GM23338 (cell line): ENCODE measurements at places on chromosomes 5 and 9. TPM values are rescaled to one million over a fixed set of nuclear protein-coding genes. Genes with fewer than 3 reads are reported as not detected.
A peak's percentile ranks its signal among the peaks of the same experiment; 100 is the strongest.

DNA sequence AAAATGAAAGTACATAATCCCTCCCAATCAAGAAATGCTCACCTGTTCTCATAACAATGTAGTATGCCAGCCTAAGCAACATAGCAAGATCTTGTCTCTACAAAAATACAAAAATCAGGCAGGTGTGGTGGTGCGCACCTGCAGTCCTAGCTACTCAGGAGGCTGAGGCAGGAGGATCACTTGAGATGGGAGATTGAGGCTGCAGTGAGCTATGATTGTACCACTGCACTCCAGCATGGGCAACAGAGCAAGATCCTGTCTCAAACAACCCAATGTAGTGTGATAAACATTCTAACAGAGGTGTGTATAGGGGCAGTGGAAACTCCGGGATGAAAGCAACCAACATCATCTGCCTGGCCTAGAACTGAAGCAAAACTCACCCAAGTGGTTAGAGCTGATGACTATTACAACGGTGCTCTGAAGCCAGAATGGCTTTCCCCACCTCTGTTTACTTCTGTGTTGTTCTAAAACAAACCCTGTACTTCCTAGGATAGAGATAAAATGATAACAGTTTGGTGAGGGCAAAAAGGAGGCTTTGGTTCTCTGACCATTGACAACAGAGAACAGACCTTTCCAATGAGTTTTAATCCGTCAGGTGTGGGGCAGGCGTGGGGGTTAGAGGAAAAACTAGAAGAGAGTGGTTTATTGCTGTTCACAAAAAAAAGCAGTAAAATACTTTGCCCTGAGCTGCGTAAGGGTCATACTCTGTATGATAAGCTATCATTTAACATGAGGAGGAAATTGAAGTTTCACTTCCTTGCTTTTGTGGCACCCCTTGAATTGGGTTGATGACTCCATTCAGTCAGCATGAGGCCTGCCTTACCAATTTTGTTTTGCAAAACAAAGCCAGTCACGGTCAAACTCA lies 18.9 kb downstream of the WNT8A start:
- H3K4me3 ChIP-seq, result peak overlapping the region; percentile 13; the same call in 1 of the 2 replicates
- peaks cover 18% of the 10 kb centered on the region for H3K4me1 ChIP-seq
- no peak overlapping the region for H3K27ac ChIP-seq
- no peaks in the 10 kb centered on the region for H3K36me3 ChIP-seq
- H3K27me3 ChIP-seq, result peaks cover 61% of the 10 kb centered on the region
- no peak for DNase-seq

DNA sequence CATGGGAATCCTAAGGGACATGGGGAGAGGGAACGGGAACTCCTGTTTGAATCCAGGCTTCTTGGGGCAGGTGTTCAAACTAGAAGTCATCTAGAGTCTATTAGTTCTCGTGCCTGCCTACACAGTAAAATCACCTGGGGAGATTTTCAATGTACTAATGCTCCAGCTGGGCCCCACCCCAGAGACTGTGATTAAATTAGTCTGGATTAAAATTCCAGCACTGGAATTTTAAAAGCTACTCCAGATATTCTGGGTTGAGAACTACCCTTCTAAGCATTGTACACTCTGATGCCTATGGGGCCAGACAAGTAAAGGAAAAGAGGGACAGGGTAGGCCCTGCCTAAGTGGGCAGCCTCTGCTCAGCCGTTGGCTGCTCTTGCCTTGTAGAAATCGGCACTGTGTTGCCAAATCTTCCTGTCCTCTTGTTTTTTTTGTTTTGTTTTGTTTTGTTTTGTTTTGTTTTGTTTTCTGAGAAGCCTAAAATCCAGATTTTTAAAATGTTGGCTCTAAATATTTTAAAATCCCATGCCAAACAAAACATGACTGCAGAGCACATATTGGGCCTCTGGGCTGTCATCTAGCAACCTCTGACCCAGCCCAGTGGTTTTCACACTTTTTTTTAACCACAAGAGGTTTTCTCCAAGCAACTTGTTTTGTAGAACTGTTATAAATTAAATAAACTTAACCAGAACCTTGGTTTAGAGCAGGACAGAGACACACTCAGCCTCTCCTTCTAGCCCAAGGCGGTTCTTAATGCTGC lies 29.0 kb downstream of the ADRB2 start:
- no peaks in the 10 kb centered on the region for H3K27me3 ChIP-seq
- H3K36me3 ChIP-seq, result no peaks in the 10 kb centered on the region
- no peak overlapping the region for H3K27ac ChIP-seq
- DNase-seq, result no peak
- H3K4me3 ChIP-seq, result no peak overlapping the region
- no peaks in the 10 kb centered on the region for H3K4me1 ChIP-seq

- peaks cover 22% of the 10 kb centered on the region for H3K4me1 ChIP-seq
- H3K27ac ChIP-seq, result no peak overlapping the region
- H3K4me3 ChIP-seq, result no peak overlapping the region
- H3K36me3 ChIP-seq, result no peaks in the 10 kb centered on the region
- H3K27me3 ChIP-seq, result no peaks in the 10 kb centered on the region
Measured at GRCh38 chr5:31157720-31158119, 35.8 kb upstream of the CDH6 start.

ENHO gene
- 9.2 and 13.8 TPM in 2 replicates for total RNA-seq

- H3K27me3 ChIP-seq, result no peaks in the 10 kb centered on the region
- H3K27ac ChIP-seq, result no peak overlapping the region
- no peak overlapping the region for H3K4me3 ChIP-seq
Measured at GRCh38 chr5:60830581-60831127, 13.4 kb downstream of the ELOVL7 start.

WNT8A gene
- not detected in 2 replicates for total RNA-seq

DNA sequence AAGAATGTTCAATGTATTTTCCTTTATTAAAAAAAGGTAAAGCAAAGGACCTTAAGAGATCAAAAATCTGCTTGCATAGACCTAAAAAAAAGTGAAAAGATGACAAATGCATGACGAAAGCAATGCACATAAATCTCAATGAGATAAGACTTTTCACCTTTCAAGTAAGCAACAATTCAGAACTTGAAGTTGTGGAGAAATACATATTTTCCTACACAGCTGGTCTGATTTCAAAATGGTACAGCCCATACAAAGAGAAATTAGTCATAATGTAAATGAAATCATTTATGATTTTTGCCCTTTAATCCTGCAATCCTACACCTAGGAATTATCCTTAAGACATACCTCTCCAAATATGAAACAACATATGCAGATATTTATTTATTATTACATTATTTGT lies 568.0 kb downstream of the ANXA1 start:
- no peaks in the 10 kb centered on the region for H3K36me3 ChIP-seq
- H3K4me1 ChIP-seq, result no peaks in the 10 kb centered on the region
- no peak for DNase-seq
- no peak overlapping the region for H3K4me3 ChIP-seq

DNA sequence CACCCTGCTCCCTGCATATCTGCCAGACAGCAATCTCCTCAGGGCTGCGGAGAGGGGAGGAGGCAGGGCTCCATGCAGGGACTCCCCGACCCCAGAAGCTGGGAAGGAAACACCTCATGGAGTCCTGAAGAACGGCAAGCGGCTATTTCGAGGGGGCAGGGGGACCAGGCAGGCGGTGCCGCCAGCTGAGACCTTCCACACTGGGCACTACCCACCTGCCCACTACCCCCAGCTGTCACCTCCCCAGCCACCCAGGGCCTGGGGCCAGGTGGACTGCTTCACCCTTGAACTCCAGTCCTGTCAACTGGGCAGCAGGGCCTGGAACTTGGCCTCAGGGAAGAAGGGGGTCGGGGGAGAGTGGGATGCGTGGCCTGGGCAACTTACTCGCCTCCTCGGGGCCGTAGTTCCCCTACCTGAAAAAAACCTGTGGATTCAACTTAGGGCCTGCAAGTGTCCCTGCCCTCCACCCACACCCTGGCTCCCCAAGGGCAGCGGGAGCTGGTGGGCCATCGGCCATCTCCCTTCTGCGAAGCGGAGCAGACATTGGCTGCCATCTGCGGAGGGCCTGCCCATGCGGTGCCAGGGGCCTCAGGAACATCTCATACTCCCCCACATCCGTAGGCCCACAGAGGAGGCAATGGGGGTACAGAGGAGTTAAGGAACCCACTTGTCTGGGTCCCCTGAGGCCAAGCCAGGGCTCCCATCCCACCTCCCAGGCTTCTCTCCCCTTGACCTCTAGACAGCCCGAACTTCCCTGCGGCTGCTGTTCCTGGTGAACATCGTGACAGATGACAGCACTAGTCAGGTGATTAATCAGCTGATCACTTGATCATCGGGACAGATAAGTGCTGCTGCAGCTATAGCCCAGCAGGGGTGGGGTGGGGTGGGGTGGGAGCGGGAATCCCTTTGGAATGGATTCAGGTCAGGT lies 18.5 kb upstream of the RALGDS start:
- DNase-seq, result no peak
- no peaks in the 10 kb centered on the region for H3K36me3 ChIP-seq
- H3K27me3 ChIP-seq, result no peaks in the 10 kb centered on the region

- H3K4me1 ChIP-seq, result no peaks in the 10 kb centered on the region
- H3K4me3 ChIP-seq, result no peak overlapping the region
- no peaks in the 10 kb centered on the region for H3K27me3 ChIP-seq
- H3K36me3 ChIP-seq, result no peaks in the 10 kb centered on the region
- H3K27ac ChIP-seq, result no peak overlapping the region
Measured at GRCh38 chr9:115923903-115924668, 229.5 kb upstream of the PAPPA start.

- peak; percentile 44 for DNase-seq
- H3K4me3 ChIP-seq, result no peak overlapping the region
- H3K36me3 ChIP-seq, result peaks cover 3% of the 10 kb centered on the region; the same call in 1 of the 2 replicates
- no peaks in the 10 kb centered on the region for H3K27me3 ChIP-seq
Measured at GRCh38 chr5:173670130-173670651, 53.7 kb upstream of the BOD1 start.

DNA sequence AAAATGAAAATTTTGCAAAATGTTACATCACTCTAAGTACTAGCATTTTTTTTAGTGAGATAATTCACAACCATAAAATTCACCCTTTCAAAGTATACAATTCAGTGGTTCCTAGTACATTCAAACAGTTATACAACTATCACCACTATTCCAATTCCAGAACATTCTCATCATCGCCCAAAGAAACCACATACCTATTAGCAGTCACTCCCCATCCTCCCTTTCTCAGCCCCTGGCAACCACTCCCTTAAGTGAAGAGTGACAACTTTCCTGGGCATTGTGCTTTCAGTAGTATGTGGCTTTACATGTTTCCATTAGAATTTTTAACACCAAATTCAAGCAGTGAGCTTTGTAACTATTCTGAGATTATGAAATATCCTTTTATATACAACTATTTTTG lies 81.4 kb downstream of the RASEF start:
- H3K4me3 ChIP-seq, result no peak overlapping the region
- H3K36me3 ChIP-seq, result no peaks in the 10 kb centered on the region
- no peak for DNase-seq
- no peaks in the 10 kb centered on the region for H3K27me3 ChIP-seq
- no peaks in the 10 kb centered on the region for H3K4me1 ChIP-seq

ACSL6 gene
- 3.6 and 4.6 TPM in 2 replicates for total RNA-seq

GRCh38 chr5:176843673-176844072 lies 33.3 kb downstream of the UNC5A start:
- DNase-seq, result no peak
- no peaks in the 10 kb centered on the region for H3K36me3 ChIP-seq
- no peaks in the 10 kb centered on the region for H3K27me3 ChIP-seq
- peaks cover 3% of the 10 kb centered on the region; the same call in 1 of the 2 replicates for H3K4me1 ChIP-seq
- no peak overlapping the region for H3K27ac ChIP-seq
- H3K4me3 ChIP-seq, result no peak overlapping the region

DNA sequence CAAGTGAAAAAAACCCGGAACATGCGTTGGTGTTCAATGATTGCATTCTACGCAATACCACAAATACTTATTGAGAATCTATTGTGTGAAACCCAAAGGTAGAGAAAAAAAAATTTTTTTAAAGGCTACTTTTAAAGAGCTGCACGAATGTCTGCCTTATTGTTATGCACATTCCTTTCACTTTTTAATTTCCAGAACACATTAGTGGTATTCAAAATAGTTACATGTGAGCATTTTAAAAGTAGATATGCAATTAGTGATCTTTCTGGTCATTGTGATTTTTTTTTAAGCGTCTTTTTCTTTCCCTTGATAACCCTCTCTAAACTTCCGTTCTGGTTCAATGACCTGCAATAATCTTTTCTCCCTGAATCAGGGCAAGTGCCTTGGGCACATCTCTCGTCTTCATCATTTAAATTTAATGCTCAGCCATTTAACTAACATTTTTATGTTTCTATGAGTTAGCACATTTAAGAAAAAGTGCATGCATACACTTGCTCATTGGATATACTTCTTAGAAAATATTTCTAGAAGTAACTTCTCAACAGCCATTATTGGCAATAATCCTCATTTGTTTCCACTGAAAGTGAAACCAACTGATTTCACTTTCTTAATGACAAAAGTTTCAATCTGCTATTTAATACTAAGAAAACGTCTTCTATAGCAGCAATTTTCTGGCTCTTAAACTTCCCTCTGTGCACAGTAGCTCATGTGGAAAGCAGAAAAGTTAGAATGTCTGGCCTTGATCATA lies 80.3 kb downstream of the CDH6 start:
- peaks cover 43% of the 10 kb centered on the region for H3K4me1 ChIP-seq
- no peak for DNase-seq
- no peaks in the 10 kb centered on the region for H3K27me3 ChIP-seq
- no peaks in the 10 kb centered on the region for H3K36me3 ChIP-seq
- peak overlapping the region; percentile 16; the same call in 1 of the 2 replicates for H3K27ac ChIP-seq

DNA sequence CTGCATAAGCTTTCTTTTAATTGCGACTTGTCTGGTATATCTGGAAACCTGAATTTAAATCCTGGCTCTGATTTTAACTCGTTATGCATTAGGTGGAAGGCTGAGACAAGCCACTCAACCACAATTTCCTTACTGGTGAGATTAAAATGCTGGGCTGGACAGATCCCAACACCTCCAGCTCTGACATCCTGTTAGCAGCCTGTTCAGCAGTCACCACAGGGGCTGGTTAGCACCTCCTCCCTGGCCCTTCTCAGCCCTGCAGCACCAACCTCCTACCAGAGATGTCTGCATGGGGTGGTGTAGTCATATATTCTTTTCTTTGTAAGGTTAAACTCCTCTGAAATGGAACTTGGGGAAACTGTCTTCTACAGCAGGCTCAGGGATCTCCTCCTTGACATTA lies 156.5 kb upstream of the NFIL3 start:
- H3K4me3 ChIP-seq, result no peak overlapping the region
- peaks cover 3% of the 10 kb centered on the region; the same call in 1 of the 2 replicates for H3K4me1 ChIP-seq
- H3K27ac ChIP-seq, result no peak overlapping the region
- DNase-seq, result peak; percentile 21

DNA sequence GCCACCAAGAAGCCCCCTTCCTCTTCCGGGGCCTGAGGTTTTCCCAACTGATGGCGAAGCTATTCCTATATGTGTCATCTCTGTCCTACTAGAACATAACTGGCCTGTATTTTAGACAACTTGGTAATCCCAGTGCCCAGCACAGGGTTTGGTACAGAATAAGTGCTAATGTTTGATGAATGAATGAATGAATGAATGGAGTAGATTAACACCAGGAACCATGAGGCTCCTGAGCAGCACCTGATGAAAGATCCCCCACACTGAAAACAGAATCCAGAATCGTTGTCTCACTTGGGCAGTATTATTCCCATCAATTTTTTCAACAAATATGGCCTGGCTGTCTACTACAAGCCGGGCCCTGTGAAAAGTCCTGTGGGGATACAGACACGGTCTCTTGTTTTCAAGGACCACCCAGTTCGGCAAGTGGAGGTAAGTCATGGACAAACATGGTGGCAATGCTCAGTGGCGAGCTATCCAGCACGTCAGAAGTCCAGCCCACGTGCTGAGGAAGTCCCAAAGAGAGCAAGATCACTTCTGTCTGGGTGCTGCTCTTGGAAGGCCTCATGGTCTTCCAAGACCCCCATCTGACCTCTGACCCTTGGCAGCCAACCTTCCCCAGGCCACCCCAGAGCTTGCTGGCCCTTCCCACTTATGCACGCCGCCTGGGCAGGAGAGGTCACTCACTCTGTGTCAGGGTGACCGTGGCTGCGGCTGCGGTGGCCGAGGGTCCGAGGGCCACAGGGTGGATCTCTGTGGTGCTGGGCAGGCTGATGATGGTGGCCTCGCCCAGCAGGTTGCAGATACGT lies 1.0 kb downstream of the NAIF1 start:
- peak overlapping the region; percentile 41; the same call in 1 of the 2 replicates for H3K4me3 ChIP-seq
- H3K4me1 ChIP-seq, result peaks cover 3% of the 10 kb centered on the region; the same call in 1 of the 2 replicates
- no peaks in the 10 kb centered on the region for H3K27me3 ChIP-seq
- no peak overlapping the region for H3K27ac ChIP-seq
- DNase-seq, result no peak
